Epithelial cell of prostate (primary cell): ENCODE measurements at places on chromosomes 7 and 10.
A peak's percentile ranks its signal among the peaks of the same experiment; 100 is the strongest.

DNA sequence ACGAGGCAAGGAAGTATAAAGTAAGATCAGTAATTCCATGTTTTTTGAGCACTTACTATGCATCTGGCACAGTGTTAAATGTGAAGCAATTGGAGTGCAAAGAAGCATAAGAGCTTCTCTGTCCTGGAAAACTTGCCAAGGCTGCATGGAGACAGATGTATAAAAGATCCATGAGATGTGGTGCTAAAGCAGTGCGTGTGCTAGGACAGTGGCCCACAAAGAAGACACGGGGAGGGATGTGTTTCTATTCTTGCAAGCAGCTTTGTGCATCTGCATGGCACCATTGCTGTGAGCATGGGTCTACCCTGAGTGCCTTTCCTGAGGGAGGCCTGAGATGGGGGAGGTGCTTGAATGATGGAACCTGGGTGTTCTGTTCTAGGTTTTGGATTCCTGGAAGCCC is 5.1 kb upstream of the CDHR3 start:
- DNase-seq: no peak

DNA sequence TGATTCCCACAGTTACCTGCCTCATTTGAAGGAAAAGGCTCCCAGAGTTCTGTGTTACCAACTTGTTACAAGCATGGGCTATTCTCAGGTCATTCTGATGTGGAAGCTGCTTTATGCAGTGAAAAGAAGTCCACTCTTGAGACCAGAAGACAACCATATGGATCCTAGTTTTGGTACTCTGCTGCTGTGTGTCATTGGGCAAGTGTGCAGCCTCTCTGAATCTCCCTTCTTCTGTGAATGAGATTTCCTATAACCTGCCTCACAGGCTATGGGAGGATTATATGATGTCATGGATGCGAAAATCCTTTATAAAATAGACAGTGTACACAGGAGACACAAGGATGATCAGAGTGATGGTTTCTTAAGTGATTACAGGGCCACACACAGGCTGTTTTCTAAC is 166.1 kb downstream of the ARID5B start:
- no peak for DNase-seq

DNA sequence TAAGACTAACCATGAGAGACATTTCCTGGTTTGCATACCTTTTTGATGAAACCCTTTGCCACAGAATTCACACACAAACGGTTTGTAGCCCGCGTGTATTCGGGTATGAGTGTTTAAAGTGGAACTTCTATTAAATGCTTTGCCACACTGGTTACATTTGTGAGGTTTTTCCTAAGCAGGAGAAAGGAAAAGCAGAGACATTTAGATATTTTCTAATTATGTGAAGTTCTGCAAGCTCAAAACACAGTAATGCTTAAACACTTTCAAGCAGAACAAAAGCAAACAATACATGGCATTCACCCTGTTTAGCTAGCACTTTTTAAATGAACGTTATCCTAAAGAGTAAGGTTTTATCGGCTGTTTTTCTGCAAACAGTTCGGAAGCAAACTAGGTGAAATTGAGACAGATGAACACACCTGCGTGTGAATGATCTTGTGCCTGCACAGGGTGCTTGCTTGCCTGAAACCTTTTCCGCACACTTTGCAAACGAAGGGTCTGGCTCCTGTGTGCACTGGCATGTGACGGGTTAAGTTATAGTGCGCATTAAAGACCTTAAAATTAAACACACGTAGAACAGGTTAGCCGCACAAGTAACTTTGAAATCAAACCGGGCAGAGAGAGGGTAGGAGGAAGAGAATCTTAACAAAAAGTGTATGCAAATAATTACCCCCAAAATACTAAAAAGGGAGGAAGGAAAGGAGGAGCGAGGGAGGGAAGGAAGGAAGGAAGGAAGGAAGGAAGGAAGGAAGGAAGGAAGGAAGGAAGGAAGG is 1.6 kb downstream of the FEZF1 start:
- no peak for DNase-seq

DNA sequence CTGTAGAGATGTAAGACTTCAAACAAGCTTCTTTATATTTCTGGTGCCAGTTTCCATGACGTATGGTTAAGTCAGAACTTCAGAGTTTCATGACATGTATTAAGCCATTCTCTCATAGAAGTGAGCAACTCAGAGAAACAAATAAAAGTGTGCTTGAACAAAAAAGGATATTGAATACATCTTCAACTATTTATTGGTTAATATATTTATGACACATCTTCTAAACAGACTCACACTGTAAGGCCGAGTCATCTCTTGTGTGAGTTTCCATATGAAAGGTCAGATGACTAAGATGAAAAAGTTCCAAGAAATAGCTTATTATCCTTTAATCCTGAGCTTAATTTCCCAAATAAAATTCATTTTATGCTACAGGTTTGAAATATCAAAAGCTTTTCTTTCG is 105.5 kb upstream of the CSTF2T start:
- DNase-seq: peak; percentile 48

DNA sequence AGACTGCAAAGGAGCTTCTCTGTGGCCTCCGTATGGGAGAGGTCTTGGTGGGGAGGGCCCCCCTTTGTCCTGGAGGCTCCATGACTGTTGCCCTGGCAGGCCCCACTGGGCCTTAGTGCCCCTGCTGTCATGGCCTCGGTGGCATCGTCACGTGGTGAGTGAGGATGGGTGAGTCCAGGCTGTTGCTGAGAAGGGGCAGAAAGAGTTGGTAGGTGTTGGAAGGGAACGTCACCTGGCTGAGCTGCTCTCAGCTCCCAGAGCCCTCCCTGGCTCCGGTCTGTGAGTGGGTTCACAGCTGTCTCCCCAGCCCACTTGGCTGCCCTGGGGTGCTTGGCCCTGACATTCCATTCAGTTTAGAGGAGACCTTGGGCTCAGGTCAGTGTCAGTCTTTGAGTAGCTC is 16.1 kb downstream of the SFRP5 start:
- DNase-seq: no peak

- DNase-seq: no peak
Observed at GRCh38 chr10:124886610-124887009, 55.3 kb upstream of the ZRANB1 start.

GRCh38 chr10:127890832-127891334 is 1.9 kb downstream of the CLRN3 start:
- no peak for DNase-seq

GRCh38 chr10:55500931-55501559 is 700.0 kb upstream of the PCDH15 start:
- peak; percentile 8 for DNase-seq

DNA sequence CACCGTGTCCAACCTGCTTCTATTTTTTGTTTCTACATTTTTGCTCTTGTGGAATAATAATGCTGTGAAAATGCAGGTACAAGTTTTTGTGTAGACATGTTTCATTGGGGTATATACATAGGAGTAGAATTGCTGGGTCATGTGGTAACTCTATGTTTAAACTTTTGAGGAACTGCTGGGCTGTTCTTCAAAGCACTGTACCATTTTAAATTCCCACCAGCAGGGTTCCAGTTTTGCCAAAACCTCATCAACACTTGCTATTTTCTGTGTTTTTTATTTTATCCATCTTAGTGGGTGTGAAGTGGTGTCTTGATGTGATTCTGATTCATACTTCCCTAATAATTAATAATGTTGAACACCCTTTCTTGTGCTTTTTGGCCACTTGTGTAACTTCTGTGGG is 138.6 kb downstream of the RGS10 start:
- DNase-seq: no peak

GRCh38 chr10:82148764-82149163 is 273.8 kb downstream of the NRG3 start:
- DNase-seq: no peak

DNA sequence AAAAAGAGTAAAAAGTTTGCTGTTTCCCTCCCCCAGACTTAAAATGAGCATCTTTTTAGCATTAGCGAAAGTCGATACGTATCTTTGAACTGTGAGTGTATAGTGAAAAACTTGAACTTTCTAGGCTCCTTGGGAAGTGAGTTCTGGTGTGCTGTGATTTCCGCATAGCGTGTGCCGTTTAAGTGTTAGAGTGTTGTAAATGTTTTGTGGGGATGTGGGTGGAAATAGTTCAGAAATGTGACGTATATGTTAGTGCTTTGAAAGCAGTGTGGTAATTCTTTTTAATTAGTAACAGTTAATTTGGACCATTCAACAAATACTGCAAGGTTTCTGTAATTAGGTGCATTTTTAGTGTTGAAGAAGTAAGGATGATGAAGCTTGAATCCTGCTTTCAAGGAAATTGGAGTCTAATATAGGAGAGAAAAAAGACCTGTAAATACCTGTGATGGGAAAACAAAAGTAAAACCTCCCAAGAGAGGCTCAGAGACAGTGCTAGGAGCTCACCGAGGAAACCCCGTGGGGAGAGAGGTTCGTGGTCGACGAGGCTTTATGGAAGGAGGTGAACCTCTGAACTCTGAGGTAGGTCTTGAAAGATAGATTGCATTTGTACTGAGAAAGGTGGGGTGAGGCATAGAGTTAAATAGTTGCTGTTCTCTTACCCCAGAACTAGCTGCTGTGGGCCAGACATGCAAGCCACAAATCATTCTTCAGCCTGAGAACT is 40.8 kb downstream of the RBM33 start:
- no peak for DNase-seq

- DNase-seq: no peak
Observed at GRCh38 chr10:86755454-86755739, 1.0 kb upstream of the BMPR1A start.

GRCh38 chr7:84492098-84493034 is 297.8 kb upstream of the SEMA3A start:
- DNase-seq: no peak

DNA sequence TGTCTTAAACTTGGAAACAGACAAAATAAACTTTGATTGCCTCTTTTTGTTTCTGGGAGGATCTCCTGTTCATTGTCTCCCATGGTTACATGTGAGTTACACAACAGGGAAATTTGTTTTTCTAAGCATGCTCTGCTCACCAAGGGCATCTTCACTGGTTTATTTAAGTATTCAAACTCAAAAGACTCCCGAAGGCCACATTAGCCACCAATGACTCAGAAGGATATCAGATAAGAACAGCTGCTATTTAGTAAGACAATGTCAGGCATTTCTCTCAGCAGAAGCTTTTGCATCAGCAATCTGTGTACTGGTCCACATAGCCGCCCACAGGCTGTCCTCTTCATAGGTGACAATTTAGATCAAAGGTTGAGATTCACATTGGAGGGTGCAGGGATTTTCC is 19.3 kb downstream of the OR6B1 start:
- DNase-seq: no peak

GRCh38 chr7:35691827-35692307 is 3.1 kb downstream of the HERPUD2 start:
- DNase-seq: no peak

- DNase-seq: no peak
Observed at GRCh38 chr10:113576852-113577251, 24.0 kb downstream of the HABP2 start.

DNA sequence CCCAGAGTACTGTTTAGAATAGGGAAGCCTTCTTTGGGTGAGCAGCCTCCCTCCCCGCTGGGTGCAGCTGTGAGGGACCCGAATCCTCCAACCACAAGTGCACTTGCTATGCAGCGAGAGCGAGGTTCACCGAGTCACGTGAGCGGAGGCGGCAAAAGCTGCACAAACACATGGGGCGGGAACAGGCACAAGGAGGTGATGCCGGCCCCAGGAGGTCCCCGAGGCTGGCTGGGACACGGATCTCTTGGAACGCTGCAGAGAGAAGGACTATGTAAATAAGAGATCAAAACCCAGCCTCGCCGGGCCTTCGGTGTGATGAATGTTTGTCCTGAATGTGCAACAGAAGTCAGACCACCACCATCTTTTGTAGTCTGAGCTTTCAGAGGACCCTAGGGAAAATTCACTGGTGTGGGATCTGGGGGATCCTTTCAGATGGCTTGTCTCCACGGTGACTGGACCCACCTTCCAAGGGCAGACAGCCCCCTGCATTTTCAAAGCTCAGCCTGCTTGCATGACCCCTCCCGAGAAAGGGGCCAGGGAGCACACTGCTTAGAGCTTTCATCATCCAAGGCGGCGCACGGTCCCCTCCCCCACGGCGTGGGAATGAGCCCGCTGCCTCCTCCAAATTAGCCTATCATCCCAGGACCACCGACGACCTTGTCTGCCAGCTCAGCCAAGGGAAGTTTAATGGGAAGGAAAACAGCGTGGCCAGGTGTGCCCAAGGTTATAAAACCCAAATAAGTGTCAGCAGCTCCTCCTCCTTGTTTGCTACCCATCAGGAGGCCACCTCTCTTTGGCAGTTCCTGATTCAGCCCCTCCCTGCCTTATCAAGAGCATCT is 327.7 kb downstream of the CXCL12 start:
- no peak for DNase-seq

GRCh38 chr7:104371216-104371979 is 43.0 kb downstream of the LHFPL3 start:
- DNase-seq: no peak

DNA sequence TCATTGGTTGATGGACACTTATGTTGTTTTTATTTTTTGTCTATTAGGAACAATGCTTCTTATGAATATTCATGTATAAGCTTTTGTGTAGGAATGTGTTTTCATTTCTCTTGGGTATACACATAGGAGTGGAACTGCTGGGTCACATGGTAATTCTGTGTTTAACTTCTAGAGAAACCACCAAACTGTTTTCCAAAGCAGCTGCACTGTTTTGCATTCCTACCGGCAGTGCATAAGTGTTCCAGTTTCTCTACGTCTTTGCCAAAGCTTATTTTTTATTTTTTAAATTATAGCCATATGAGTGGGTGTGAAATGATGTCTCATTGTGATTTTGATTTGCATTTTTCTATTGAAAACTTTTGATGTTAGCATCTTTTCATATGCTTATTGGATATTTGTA is 51.3 kb downstream of the ADK start:
- DNase-seq: no peak

DNA sequence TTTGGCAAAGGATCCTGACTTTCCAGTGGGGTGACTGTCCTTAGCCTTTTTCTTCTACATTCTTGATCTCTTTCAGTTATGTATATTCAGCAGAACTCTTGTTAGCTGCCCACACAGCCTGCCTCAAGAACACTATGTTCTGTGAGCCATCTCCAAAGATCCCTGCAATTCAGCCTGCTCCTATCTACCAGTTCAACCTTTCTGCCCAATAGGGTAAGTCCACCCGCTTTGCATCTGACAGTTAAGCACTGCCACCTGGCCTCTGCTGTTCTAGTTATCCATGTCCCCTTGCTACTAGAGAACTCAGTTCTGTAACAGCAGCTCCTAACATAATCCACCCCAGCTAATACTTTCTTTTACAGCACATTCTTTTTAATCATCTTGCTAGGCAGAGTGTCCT is 13.5 kb downstream of the OR9A2 start:
- DNase-seq: no peak

GRCh38 chr10:80064120-80064886 is 14.2 kb upstream of the TMEM254 start:
- no peak for DNase-seq

DNA sequence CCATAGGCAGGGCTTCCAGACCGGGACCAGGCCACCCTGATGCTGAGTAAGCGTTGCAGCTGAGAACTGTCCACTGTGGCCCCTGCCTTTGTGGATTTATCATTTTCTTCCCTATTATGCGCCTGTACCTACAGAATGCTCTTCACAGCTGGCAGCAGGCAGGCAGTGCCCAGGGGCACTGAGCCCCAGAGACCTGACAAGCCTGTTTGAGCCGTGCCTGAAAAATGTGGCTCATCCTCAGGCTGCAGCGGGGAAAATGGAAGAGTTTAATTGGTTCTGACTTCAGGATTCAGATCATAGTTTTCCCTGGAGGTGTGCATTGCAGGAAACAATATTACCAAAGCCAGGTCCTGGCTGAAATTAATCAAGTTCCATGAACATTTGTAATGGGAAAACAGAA is 200.2 kb downstream of the ZNF438 start:
- no peak for DNase-seq
